SK-N-DZ (cell line): ENCODE measurements at places on chromosomes 1 and 21.

GRCh38 chr1:8061673-8062386, 35.7 kb upstream of the ERRFI1 start:
- no peak for DNase-seq

GRCh38 chr1:16006552-16007485, 2.8 kb downstream of the SRARP start:
- DNase-seq = no peak

DNA sequence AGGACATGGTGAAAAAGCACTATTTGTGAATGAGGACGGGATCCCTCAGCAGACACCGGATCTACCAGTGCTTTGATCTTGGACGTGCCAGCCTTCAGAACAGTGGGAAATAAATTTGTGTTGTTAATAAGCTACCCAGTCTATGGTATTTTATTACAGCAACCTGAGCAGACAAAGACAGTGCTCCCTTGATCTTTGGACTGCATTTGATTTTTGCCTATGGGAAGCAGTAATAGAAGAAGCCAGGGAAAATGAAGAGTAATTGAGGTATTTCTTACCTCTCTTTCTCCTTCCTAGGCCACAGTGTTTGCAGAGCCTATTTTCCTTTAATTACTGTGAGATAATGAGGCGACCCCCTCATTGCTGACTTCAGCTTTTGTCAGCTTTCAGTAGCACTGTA, 87.9 kb downstream of the PDE4B start:
- DNase-seq = no peak

GRCh38 chr21:41707231-41707959, 59.5 kb downstream of the RIPK4 start:
- no peak for DNase-seq

- DNase-seq = no peak
Measured at GRCh38 chr21:42724226-42724920, 71.0 kb downstream of the PDE9A start.

- no peak for DNase-seq
Measured at GRCh38 chr1:246291127-246291526, 216.0 kb downstream of the SMYD3 start.

- DNase-seq = no peak
Measured at GRCh38 chr1:6842301-6842700, 57.0 kb downstream of the CAMTA1 start.

DNA sequence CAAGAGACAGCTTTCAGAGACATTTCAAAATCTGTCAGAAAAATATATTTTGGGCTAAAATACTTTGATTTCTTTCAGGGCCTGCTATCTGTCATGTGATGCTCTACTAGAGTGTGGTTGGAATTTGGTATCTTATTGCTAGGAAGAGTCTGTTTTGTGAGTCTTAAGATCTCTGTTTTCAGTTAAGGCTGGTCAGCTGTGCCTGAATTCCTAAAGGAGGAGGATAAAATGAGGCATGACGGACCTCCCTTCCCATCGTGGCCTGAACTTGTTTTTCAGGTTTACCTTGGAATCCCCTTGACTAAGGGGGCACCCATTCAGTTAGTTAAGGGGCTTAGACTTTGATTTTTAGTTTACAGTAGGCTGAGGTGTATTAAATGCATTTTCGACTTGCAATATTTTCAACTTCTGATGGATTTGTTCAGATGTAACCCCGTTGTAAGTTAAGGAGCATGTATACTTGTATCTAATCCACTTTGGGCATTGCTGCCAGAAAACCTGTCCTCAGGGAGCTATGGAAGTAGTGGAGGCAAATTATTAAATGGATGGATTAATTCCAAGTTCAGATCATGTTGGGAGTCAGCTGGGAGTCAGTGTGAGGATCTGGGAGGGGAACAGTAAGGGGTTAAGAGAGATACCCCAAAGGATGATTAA, 18.3 kb downstream of the CAPN2 start:
- DNase-seq = no peak

DNA sequence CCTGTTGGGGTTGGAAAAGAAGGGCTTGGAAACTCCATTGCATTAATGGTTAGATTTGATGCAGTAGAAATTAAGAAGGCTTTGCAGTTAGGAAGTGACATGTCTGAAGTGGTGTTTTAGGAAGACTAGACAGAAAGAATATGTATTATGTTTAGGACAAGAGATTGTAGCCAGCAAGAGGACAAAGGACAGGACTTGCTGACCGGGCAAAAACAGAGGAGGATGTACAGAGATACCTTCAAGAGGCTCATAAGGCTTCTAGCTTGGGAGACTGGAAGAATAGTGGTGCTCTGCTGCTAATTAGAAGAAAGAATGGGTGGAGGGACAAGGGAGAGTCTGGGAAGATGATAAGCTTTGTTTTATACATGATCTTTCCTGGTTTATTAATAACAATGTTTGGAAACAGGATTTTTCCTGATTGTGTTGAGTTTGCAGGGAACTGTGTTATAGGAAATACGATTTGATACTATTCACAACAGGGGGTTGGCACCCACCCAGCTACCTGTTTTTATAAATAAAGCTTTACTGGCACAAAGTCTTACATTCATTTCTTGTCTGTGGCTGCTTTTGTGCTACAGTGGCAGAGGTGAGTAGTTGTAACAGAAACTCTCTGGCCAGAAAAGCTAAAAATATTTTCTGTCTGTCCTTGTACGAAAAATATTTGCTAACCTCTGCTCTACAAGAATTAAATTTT, 37.1 kb upstream of the TMCO2 start:
- no peak for DNase-seq

DNA sequence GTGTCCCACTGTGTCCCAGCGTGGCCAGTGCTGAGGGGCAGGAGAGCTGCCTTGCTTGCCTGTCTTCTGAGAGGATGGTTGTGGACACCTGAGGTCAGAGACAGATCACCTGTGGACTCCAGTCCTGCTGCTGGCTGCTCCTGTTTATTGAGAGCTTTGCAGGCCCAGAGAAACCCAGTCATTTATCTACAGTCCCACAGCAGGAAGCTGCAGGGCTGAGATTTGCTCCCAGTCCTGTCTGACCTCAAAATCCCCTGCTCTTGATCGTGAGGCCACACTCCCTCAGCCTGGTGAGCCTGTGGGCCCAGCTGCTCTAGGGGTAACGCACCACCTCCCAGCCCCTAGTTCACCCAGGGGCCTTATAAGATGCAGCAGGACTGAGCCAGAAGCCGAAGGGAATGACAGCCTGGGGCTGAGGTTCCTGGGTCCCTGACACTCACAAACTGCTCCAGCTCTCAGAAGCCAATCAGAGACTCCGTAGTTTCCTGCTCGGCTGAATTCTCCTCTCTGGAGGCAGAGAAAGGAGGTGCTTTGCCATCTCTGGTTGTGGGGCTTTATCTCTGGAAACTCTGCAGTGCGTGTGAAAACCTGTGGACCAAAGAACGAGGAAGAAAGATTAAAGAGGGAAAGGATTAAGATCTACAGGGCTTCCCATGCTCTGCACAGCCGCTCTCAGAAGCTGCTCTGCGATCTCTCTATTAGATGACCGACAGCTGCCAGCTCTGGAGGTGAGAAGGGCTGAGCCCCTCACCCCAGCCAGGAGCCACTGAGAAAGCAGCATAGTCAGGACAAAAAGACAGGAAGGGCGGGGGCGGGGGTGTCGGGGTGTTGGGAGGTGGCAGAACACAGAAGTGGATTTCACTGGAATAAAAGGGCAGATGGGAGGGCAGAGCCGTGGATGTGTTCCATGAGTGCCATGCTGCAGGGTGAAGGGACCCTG, 39.1 kb downstream of the UBIAD1 start:
- DNase-seq = no peak

DNA sequence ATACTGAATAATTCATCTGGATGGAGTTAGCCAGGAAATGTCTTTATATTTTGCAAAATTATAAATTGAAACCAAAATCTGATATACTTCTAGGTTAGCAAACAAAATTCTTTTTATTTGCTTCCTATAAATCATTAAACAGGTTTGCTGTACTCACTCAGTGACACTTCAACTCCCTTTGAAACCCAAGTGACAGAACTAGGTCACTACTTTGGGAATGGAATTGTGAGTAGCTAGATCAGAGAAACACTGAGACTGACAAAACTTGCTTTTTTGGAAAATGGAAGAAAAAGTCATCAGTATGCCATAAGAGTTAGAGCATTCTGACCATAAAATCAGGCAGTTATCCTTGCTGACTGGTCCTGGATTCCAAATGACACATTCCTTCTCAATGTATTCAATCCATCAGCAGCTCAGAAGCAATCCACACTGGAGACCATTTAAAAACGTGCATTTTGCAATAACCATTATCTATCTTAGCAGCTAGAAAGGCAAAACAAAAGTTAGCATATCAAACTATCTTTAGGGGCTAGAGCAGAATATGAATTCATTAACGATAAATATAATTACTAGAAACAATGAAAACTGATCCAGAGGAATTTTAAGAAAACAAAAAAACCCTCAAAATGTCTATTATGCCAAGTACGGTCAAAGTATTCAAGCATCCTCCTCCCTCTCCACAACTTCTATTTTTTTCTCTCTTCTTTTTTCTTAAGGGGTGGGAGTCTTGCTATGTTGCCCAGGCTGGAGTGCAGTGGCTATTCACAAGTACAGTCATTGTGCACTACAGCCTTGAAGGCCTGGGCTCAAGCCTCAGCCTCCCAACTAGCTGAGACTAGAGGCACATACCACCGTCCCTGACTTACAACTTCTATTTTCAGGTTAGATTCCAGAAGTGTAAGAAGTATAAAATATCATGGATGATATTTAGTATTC, 60.1 kb downstream of the HNRNPR start:
- no peak for DNase-seq

DNA sequence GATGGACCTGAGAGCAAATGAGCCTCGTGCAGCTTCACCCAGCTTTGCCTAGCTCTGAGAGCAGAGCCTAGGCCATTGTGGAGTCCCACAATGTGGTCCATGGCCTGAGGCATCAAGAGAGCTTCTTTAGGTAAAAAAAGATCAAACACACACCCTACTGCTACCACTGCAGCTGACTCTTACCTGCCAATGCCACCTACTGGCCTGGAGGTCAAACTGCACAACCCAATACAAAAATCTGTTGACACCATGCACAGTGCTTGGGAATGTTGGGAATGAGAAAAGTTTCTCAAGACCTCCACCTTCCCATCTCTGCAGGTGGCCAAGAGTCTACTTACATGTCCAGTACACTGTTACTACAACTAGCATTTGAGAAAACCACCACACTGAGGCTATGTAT, 60.6 kb downstream of the UCHL5 start:
- no peak for DNase-seq
